Kidney capillary endothelial cell (primary cell): ENCODE measurements at places on chromosomes 12 and 14.

- DNase-seq: no peak
Observed at GRCh38 chr12:113898466-113898865, 67.7 kb downstream of the RBM19 start.

- DNase-seq: peak; percentile 37
Observed at GRCh38 chr12:122726080-122726558, 4.5 kb downstream of the HCAR1 start.

- DNase-seq: peak; percentile 39
Observed at GRCh38 chr14:96852823-96853422, 55.7 kb downstream of the VRK1 start.

- no peak for DNase-seq
Observed at GRCh38 chr14:105436891-105437722, 17.5 kb downstream of the MTA1 start.
